ENCODE measurements at places on chromosomes 13 and 19. TPM values are rescaled to one million over a fixed set of nuclear protein-coding genes. Genes with fewer than 3 reads are reported as not detected.

DNA sequence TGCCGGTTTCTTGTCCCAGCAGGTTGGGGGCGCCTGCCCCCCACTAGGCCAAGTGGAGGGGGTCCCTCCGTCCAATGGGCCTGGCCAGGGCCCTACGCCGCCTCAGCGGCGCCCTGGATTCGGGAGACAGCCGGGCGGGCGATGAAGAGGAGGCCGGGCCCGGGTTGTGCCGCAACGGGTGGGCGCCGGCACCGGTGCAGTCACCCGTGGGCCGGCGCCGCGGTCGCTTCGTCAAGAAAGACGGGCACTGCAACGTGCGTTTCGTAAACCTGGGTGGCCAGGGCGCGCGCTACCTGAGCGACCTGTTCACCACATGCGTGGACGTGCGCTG, 6.2 kb downstream of the KCNJ14 start:
- no peak for DNase-seq

GRCh38 chr13:52029569-52029968, 5.1 kb downstream of the UTP14C start:
- no peak for DNase-seq

Gene CATSPERD
- not detected for total RNA-seq

DNA sequence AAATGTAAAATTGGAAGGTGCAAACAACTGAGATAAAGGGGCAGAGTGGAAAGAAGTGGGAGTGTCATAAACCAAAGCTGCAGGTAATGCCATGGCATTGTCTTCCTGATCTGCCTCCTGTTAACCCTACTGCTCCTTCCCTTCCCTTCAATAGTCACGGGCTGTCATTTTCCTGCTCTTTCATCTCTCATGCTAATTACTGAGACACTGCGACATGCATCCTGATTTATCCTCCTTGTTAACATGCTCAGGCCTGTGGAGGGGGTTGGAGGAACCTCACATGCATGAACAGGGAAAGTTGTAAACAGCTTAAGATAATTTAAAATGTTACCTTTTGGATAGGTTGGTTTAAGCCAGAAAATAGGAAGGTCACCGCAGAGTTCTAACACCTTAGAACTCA, 27.2 kb downstream of the CNMD start:
- no peak for DNase-seq

- DNase-seq, result peak; percentile 52
Measured at GRCh38 chr19:42942187-42942789, 5.3 kb upstream of the PSG7 start.

Gene PPP1R12C
- total RNA-seq, result 46.3 TPM

Gene KIRREL2
- total RNA-seq, result 0.25 TPM

Gene CABP5
- total RNA-seq, result not detected

GRCh38 chr13:43227721-43228120, 204.3 kb downstream of the DNAJC15 start:
- no peak for DNase-seq

Gene SOHLH2
- total RNA-seq, result 1.7 TPM

Gene SLC17A7
- 0.49 TPM for total RNA-seq

- no peak for DNase-seq
Measured at GRCh38 chr13:40123962-40124632, 468.6 kb downstream of the COG6 start.

GRCh38 chr13:21071015-21071414, 9.6 kb upstream of the LATS2 start:
- peak; percentile 53 for DNase-seq

GRCh38 chr13:67094952-67095351, 135.2 kb downstream of the PCDH9 start:
- DNase-seq, result no peak

DNA sequence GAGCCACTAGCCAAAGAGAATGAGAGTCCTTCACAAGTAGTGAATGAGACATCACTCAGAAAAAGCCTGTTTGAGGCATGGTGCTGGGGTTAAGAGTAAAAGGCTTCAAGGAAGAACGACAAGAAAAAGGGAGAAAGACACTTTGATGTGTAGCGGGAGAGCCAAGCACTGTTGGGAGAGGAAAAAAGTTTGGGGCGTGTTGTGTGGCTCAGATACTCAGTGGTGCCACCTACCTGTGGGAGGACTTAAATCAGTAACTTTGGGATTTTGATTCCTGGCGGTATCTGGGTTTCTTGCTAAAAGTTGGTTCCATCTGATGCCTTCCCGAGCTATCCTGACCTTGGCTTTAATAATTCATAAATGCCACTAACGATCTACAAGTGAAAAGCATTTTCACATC, 12.3 kb downstream of the ELSPBP1 start:
- DNase-seq, result no peak

- DNase-seq, result peak; percentile 97
Measured at GRCh38 chr19:48110350-48110966, at the start of gene PLA2G4C. Gene PLA2G4C (minus strand): TSS chr19:48110817. CDS start chr19:48106529, 4,288 bp downstream.

Gene ZNF534
- total RNA-seq, result not detected

DNA sequence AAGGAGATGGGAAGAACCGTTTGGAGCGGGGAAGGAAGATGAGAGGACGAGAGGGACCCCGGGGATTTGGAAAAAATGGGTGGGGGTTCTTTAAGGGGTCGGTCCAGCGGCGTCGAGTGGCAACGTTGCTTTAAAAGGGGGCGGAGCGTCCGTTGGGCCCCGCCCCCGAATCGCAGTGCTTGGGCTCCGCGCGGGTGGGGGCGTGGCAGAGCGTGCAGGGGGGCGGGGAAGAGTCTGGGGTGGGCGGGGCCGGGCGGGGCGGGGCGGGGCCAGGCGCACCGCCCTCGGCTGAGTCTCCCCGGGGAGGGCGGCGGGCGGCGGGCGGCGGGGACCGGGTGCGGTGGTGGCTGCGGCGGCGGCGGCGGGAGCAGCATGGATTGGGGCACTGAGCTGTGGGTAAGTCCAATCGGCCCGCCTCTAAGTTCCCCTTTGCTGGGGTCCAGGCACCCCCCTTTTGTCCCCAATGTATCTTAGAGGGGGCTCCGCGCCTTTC, at the start of gene TRIP10:
TSS of gene TRIP10 (plus strand) at position 291 of the 493 bp plus-strand sequence. CDS start at position 373, 82 bp downstream.
- peak; percentile 78 for DNase-seq

Gene DACT3
- total RNA-seq, result 5.1 TPM

DNA sequence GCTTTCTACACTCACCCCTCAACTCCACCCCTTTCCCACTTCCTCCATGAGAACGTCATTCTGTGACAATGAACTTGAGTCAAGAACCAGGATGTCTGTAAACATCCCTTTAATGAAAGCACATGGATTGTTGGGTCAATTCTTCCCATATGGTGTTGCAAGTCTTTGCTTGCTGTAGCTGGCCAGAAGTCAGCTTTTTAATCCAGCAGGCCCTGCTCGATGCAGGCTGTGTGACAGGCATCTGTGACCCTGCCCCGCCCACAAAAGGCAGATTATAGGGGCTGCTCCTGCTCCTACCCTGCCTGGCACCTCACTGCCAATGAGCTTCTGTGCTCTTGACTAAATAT, 78.0 kb downstream of the STARD13 start:
- DNase-seq, result peak; percentile 90
